ENCODE measurements at places on chromosomes 16 and 17. TPM values are rescaled to one million over a fixed set of nuclear protein-coding genes. Genes with fewer than 3 reads are reported as not detected.

EVPLL gene
- not detected for total RNA-seq

DNA sequence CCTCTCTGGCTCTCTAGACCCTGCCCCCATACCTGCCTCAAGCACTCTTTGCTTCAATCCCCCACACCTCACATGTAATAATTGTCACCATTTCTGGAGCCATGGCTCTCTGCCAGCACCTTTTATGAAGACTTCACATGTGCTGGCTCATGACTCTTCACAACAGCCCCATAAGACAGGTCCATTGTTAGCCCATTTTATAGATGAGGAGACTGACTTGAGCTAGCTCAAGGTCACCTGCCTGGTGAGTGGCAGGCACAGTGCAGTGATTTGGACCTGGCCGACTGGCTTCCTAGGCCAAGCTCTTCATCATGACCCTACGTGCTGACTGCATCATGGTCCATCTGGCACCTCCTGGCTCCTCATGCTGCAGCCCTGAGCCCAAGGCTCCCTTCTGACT is 25.0 kb downstream of the FAM20A start:
- H3K4me1 ChIP-seq = peaks cover 15% of the 10 kb centered on the region
- peaks cover 3% of the 10 kb centered on the region for H3K36me3 ChIP-seq
- H3K27me3 ChIP-seq = no peaks in the 10 kb centered on the region
- no peak overlapping the region for H3K27ac ChIP-seq
- no peak overlapping the region for H3K4me3 ChIP-seq

SHISA9 gene
- total RNA-seq = 0.75 TPM

BOLA2 gene
- total RNA-seq = 8.6 TPM
